ENCODE measurements at places on chromosomes 3 and 15. TPM values are rescaled to one million over a fixed set of nuclear protein-coding genes. Genes with fewer than 3 reads are reported as not detected.

PCLAF gene
- total RNA-seq, result 116 TPM

DNA sequence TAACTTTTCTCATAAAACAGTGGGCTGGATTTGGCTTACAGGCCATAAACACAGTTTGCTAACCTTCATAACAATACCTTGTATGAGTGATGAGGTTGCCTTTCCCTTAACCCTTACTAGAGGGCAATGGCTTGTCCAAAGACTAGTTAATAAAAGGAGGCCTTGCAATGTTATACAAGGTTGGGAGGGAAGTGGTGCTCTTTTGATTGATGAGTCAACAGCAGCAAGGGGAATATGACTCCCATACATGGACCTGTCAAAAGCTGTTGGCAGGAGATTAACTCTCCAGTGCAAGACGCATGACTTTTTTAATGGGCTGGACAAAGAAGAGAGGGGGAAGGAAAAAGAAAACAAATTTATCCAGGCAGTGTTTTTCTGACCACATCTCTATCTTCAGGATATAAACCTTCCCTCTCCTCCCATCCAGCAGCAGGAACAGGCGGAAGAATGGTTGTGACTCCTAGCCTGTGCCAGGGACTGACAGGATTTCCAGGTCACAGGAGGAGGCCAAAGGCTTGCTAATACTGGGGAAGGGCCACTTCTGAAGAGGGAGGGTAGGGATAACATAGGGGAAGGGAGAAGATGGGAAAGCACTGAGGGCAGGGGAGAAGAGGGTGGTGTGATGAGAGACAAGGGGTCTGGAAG is 35.2 kb upstream of the ARL14 start:
- no peaks in the 10 kb centered on the region for H3K4me1 ChIP-seq
- H3K36me3 ChIP-seq, result no peaks in the 10 kb centered on the region
- H3K4me3 ChIP-seq, result no peak overlapping the region
- H3K27me3 ChIP-seq, result no peaks in the 10 kb centered on the region

GRCh38 chr3:11312166-11312565 is 40.0 kb downstream of the ATG7 start:
- H3K36me3 ChIP-seq, result peaks cover 74% of the 10 kb centered on the region
- no peaks in the 10 kb centered on the region for H3K27me3 ChIP-seq
- H3K4me3 ChIP-seq, result no peak overlapping the region
- H3K4me1 ChIP-seq, result no peaks in the 10 kb centered on the region
- H3K27ac ChIP-seq, result no peak overlapping the region
- no peak for DNase-seq

MEIS2 gene
- 4.2 TPM for total RNA-seq

- H3K27ac ChIP-seq, result no peak overlapping the region
- H3K4me3 ChIP-seq, result no peak overlapping the region
- no peaks in the 10 kb centered on the region for H3K27me3 ChIP-seq
- H3K36me3 ChIP-seq, result no peaks in the 10 kb centered on the region
- H3K4me1 ChIP-seq, result no peaks in the 10 kb centered on the region
Measured at GRCh38 chr15:47331829-47332393, 385.4 kb upstream of the SEMA6D start.

DNA sequence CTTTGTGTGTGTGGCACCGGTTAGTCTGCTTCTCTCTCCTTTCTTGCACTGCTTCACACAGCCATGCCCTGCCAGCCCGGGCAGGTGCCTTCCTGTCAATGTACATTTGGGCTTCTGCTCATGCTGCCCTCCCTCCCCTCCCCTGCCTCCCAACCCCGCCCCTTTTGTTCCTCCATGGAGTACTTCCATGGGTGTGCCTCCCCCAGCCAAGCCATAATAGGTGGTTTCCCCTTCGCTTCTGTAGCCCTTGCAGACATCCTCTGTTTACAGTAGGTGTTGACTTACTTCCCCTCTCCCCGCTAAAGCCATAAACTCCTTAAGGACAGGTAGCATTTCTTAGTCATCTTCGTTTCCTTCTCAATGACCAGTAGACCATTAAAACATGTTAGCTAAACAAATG is 31.8 kb upstream of the CRTC3 start:
- H3K4me3 ChIP-seq, result no peak overlapping the region

ARGFX gene
- total RNA-seq, result not detected

DNA sequence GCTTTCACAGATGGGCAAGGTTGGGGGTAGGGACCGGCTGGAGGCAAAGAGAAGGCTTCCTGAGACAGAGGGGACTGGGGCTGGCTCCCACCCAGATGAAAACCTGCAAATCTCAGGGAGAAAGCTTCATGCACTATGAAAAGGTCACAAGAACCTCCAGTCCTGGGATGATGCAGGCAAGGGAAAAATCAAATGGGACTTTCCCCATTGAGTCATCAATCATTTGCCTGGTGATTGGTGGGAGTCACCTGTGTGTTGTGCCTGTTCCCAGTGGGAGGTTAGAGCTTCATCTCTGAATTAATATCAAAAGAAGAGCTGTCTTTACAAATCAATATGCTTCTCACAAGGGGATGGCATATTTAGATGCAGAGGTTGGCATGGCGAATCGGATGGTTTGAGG is 49.9 kb downstream of the CACNA1D start:
- H3K27me3 ChIP-seq, result peaks cover 1% of the 10 kb centered on the region
- no peaks in the 10 kb centered on the region for H3K36me3 ChIP-seq
- no peak overlapping the region for H3K27ac ChIP-seq
- no peaks in the 10 kb centered on the region for H3K4me1 ChIP-seq
- H3K4me3 ChIP-seq, result no peak overlapping the region

RAB7A gene
- 50.8 TPM for total RNA-seq

DNA sequence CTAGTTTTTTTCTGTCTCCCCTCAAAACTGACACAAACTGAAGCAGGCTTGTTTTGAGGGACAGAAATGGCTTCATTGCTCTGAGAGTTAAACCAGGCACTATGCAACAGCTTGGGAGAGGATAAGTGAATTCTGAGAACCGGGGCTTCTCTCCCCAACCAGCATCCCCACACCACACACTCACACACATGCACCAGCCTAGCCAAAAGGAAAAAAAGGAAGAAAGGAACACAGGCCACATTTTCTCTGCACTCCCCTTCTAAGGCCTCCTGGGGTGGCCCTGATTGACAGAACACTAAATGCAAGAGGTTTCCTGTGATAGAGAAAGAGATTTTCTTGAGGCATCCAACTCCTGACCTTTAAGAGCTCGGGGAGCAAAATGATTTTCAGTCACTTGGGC is 177.5 kb downstream of the TLE3 start:
- no peak overlapping the region for H3K27ac ChIP-seq
- H3K4me1 ChIP-seq, result no peaks in the 10 kb centered on the region
- no peaks in the 10 kb centered on the region for H3K27me3 ChIP-seq
- no peaks in the 10 kb centered on the region for H3K36me3 ChIP-seq
- no peak overlapping the region for H3K4me3 ChIP-seq

UPK1B gene
- 0.18 TPM for total RNA-seq

GRCh38 chr3:122272879-122273278 is 52.2 kb upstream of the CSTA start:
- no peaks in the 10 kb centered on the region for H3K4me1 ChIP-seq
- no peaks in the 10 kb centered on the region for H3K36me3 ChIP-seq
- H3K27ac ChIP-seq, result no peak overlapping the region
- H3K27me3 ChIP-seq, result no peaks in the 10 kb centered on the region
- no peak for DNase-seq
- no peak overlapping the region for H3K4me3 ChIP-seq

- H3K4me1 ChIP-seq, result peaks cover 5% of the 10 kb centered on the region
- no peak overlapping the region for H3K4me3 ChIP-seq
- no peak overlapping the region for H3K27ac ChIP-seq
- H3K36me3 ChIP-seq, result peaks cover 5% of the 10 kb centered on the region
Measured at GRCh38 chr3:188664795-188665194, 507.0 kb upstream of the TPRG1 start.

- no peak for DNase-seq
- no peaks in the 10 kb centered on the region for H3K36me3 ChIP-seq
- no peaks in the 10 kb centered on the region for H3K4me1 ChIP-seq
Measured at GRCh38 chr3:61194892-61195538, 56.2 kb downstream of the FHIT start.
